ENCODE measurements at places on chromosomes 13 and 19.

GRCh38 chr13:110531671-110532083 lies 29.8 kb downstream of the RAB20 start:
- H3K4me3 ChIP-seq, result no peak overlapping the region
- H3K27me3 ChIP-seq, result no peaks in the 10 kb centered on the region
- peaks cover 6% of the 10 kb centered on the region for H3K4me1 ChIP-seq
- H3K36me3 ChIP-seq, result no peaks in the 10 kb centered on the region
- DNase-seq, result no peak
- no peak overlapping the region for H3K27ac ChIP-seq

- no peak overlapping the region for H3K27ac ChIP-seq
- H3K36me3 ChIP-seq, result peaks cover 14% of the 10 kb centered on the region
- no peak for DNase-seq
- H3K4me3 ChIP-seq, result peak overlapping the region; percentile 25
- H3K27me3 ChIP-seq, result no peaks in the 10 kb centered on the region
Observed at GRCh38 chr19:41427647-41428480, 690 bp upstream of the B3GNT8 start.

DNA sequence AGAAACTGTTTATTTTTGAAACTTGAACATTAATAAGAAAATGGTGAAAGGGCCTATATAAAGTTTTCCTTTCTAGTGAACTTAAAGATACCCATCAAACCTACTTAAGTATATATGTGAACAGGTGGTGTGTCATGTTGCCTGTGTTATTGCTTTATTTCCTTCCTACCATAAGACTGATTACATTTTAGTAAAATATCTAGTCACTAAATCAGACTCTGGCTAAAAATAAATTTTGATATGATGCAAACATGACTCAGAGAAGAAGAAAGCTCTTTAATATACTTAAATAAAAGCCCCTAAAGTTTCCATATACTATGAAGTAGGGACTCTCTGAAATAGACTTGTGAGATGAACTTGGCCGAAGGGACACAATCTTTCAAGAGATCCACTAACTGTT lies 35.1 kb upstream of the FBXL3 start:
- H3K4me3 ChIP-seq, result no peak overlapping the region
- H3K27ac ChIP-seq, result no peak overlapping the region
- H3K4me1 ChIP-seq, result no peaks in the 10 kb centered on the region
- H3K27me3 ChIP-seq, result no peaks in the 10 kb centered on the region
- DNase-seq, result no peak

DNA sequence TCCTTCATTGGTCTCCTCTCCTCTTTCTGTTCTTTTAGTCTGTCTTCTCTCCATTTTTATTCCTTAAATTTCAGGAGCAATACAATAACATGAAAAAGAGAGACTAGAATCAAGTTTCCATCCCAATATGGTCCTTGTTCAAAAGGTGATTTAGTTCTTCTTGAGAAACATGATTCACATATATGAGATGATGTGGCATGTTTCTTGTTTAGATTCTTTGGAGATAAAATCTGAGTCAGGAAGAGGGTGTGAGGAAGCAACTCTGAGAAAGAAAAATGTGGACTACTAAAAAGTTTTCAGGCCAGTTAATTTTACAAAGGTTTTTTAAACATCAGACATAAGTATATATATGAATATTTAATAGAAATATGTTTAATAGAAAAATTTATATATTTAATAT lies 231.4 kb downstream of the OXGR1 start:
- no peak overlapping the region for H3K4me3 ChIP-seq
- no peaks in the 10 kb centered on the region for H3K27me3 ChIP-seq
- no peak overlapping the region for H3K27ac ChIP-seq

GRCh38 chr13:23842406-23842805 lies 46.8 kb downstream of the MIPEP start:
- no peaks in the 10 kb centered on the region for H3K4me1 ChIP-seq
- H3K27me3 ChIP-seq, result no peaks in the 10 kb centered on the region
- DNase-seq, result no peak
- H3K27ac ChIP-seq, result no peak overlapping the region
- H3K36me3 ChIP-seq, result no peaks in the 10 kb centered on the region

- no peak overlapping the region for H3K4me3 ChIP-seq
- H3K27ac ChIP-seq, result no peak overlapping the region
- H3K4me1 ChIP-seq, result no peaks in the 10 kb centered on the region
- no peaks in the 10 kb centered on the region for H3K27me3 ChIP-seq
Observed at GRCh38 chr13:46749951-46750350, 47.0 kb downstream of the ESD start.

DNA sequence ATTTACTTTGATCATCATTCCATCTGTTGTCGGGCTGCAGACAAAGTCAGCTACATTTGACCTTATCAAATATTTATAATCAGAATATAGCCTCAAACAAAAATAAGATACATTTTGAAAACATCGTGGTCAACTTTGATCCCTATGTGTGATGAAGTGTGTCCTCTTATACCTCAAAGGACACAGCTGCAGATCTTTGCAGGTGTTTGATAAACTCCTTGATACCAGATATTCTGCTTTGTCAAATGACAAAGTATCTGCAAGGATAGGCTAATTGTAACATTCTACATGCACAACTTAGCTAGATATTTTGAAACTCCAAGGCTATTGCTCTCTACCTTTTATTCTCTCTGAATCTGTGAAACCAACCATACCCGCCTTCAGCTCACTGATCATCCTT lies 44.0 kb downstream of the PHF11 start:
- no peaks in the 10 kb centered on the region for H3K27me3 ChIP-seq
- DNase-seq, result no peak
- H3K36me3 ChIP-seq, result no peaks in the 10 kb centered on the region
- no peaks in the 10 kb centered on the region for H3K4me1 ChIP-seq
- no peak overlapping the region for H3K27ac ChIP-seq
- no peak overlapping the region for H3K4me3 ChIP-seq

DNA sequence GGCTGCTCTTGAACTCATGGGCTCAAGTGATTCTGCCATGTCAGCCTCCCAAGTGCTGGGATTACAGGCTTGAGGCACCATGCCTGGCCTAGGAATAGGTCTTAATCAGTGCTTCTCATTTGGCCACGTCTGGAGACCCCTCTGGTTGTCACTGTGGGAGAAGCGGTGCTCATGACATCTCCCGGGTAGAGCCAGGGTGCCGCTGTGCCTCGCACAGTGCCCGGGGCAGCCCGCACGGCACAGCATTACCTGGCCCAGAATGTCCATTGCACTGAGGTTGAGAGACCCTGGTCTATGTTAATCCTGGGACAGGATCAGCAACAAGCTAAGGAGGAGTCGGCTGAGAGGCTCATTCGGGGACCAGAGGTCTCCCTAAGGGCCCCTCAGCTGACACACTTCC lies 160.8 kb downstream of the EFNB2 start:
- H3K4me3 ChIP-seq, result no peak overlapping the region
- no peaks in the 10 kb centered on the region for H3K36me3 ChIP-seq
- no peaks in the 10 kb centered on the region for H3K27me3 ChIP-seq
- no peak overlapping the region for H3K27ac ChIP-seq

DNA sequence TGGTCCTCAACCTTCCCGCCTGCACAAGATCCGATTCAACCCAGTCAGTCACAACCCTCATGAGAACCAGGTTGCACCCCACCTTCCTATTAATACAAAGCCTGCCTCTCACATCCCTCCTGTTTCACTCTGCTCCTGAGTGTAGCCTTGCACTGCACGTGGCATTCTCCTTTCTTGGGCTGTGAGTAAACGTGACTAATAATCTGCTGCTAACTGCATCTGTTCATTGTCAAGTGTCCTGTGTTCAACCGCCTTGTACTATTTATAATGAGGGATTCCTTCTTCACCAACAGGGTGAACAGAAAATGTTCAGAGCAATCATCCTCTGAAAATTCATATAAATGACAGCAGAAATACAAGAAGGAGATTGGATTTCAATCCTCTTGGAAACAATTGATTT lies 1608.2 kb downstream of the SLITRK5 start:
- H3K36me3 ChIP-seq, result no peaks in the 10 kb centered on the region
- DNase-seq, result no peak
- H3K27me3 ChIP-seq, result no peaks in the 10 kb centered on the region
- no peaks in the 10 kb centered on the region for H3K4me1 ChIP-seq
- H3K27ac ChIP-seq, result no peak overlapping the region
